ENCODE measurements at places on chromosomes 11 and 22. TPM values are rescaled to one million over a fixed set of nuclear protein-coding genes. Genes with fewer than 3 reads are reported as not detected.

Gene OR52L1
- not detected for total RNA-seq

Gene MUC6
- not detected for total RNA-seq

Gene CARD18
- total RNA-seq, result not detected

Gene GGTLC2
- not detected for total RNA-seq

Gene MMP13
- not detected for total RNA-seq

Gene KCNE3
- total RNA-seq, result 3.8 TPM

Gene NFAM1
- total RNA-seq, result 2.5 TPM

Gene TMPRSS5
- total RNA-seq, result 0.26 TPM

Gene SLC15A3
- 17.4 TPM for total RNA-seq

Gene SLC22A12
- not detected for total RNA-seq

Gene GLB1L3
- not detected for total RNA-seq

Gene PHF21B
- 1.3 TPM for total RNA-seq

Gene SLC37A2
- total RNA-seq, result 4.6 TPM

Gene CKAP5
- 66.8 TPM for total RNA-seq

Gene IGLL1
- total RNA-seq, result not detected

Gene CASP4
- total RNA-seq, result 16.5 TPM

Gene HBG1
- not detected for total RNA-seq

Gene OR2D2
- not detected for total RNA-seq

Gene SOX10
- 4.2 TPM for total RNA-seq

Gene HEPN1
- not detected for total RNA-seq

Gene DMC1
- total RNA-seq, result 3.2 TPM

Gene ANGPTL5
- total RNA-seq, result 4.9 TPM

Gene SLC25A1
- total RNA-seq, result 19.0 TPM

Gene ZP1
- not detected for total RNA-seq

Gene CHRM4
- not detected for total RNA-seq

Gene ART1
- not detected for total RNA-seq

Gene MS4A15
- not detected for total RNA-seq

Gene ATL3
- total RNA-seq, result 25.2 TPM

Gene TIMP3
- 524 TPM for total RNA-seq

Gene TSGA10IP
- not detected for total RNA-seq

Gene MB
- total RNA-seq, result 7,621 TPM

Gene BDNF
- total RNA-seq, result 0.06 TPM

Gene ATM
- total RNA-seq, result 46.5 TPM

Gene PIK3IP1
- 13.9 TPM for total RNA-seq

Gene CCDC15
- 0.40 TPM for total RNA-seq

Gene RAPSN
- total RNA-seq, result 0.42 TPM

Gene POU2F3
- 0.31 TPM for total RNA-seq

Gene LDHAL6A
- not detected for total RNA-seq

Gene PLAAT4
- total RNA-seq, result 17.9 TPM

Gene ACTN3
- total RNA-seq, result not detected

Gene SGSM1
- 40.2 TPM for total RNA-seq

Gene NUMA1
- total RNA-seq, result 75.8 TPM

Gene DNAJB7
- not detected for total RNA-seq

Gene LRRC56
- 0.36 TPM for total RNA-seq

Gene CD151
- total RNA-seq, result 517 TPM

Gene MS4A4E
- 0.85 TPM for total RNA-seq

Gene MOGAT2
- total RNA-seq, result not detected

Gene CNIH2
- not detected for total RNA-seq

Gene FIBIN
- 9.9 TPM for total RNA-seq

Gene LRRC75B
- total RNA-seq, result 5.1 TPM

Measured in right cardiac atrium (tissue), 5 donors.